ENCODE measurements at places on chromosomes 13 and 19.
A peak's percentile ranks its signal among the peaks of the same experiment; 100 is the strongest.

DNA sequence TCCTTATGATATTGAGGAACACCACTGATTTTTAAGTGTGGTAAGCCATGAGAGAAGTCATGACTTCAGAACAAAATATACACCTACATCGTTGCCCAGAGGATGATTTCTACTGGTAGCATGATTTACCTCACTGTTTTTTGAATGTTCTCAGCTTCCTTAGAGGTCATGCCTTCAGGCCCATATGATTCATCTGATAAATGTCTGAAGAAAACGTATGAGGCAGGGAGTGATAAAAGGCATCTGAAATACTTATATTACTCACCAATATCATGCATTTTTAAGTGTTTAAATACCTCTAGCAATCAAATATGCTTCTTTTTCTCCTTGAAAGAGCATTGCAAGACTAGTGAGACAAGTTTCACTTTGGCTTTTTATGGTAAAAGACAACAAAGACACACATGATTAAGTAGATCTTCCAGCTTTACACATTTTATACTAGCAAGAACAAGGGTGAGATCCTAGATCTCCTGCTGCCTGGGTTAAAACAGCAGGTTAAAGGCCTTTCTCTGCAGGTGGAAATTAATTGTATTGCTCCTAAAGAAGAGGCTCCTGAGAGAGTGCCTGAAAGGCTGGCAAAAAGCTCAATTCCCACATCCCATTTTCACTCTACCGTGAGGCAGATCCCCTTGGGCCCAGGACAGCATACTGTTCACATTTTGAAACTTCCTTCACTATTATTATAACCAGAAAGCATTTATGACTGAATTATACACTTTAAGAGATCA lies 432.4 kb downstream of the SLITRK1 start:
- no peak for DNase-seq

DNA sequence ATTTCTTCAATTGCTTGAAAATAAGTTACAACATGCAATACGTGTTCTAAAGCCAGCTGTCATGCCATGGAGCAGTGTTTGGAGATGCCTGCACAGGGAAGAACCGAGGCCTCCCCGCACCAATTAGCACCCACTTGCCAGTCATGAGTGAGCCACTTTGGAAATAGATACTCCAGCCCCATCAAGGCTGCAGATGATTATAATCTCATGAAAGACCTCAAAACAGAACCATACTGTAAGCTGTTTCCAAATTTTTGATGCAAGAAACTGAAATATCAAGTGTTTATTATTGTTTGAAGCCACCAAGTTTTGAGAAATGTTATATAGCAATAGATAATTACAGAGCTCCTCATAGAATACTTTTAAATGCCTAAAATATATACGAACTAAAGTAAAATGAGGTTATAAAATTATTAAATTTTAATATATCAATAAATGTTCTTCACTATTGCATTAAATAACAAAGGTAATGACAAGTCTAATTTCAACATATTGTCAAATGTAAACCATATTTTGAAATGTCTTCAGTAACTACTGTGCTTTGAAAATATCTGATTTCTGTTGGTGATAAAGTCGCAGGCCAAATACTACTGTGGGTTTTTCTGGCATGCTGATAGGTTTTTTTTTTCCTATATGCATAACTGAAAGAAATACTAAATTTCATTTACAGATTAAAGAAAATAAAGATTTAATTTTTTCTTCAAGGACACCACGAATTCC lies 43.0 kb downstream of the DIAPH3 start:
- DNase-seq, result no peak

GRCh38 chr19:13342672-13343071 lies 163.6 kb downstream of the CACNA1A start:
- DNase-seq, result no peak

DNA sequence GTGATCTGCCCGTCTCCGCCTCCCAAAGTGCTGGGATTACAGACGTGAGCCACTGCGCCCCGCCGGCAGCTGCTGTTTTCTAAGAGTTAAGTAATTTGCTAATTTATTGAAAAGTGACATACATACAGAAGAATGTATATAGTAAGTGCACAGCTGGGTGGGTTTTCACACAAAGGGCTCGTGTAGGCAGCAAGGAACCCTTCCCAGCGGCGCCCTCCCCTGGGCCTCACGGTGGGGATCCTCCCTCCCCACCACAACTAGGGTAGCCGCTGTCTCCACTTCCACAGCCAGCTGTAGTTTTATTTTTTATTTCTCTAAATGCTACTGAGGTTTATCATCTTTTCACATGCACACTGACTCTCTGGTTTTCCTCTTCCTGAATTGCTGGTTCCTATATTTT lies 64.9 kb downstream of the CRYL1 start:
- no peak for DNase-seq

GRCh38 chr13:65540175-65540574 lies 1690.0 kb downstream of the PCDH9 start:
- DNase-seq, result no peak

DNA sequence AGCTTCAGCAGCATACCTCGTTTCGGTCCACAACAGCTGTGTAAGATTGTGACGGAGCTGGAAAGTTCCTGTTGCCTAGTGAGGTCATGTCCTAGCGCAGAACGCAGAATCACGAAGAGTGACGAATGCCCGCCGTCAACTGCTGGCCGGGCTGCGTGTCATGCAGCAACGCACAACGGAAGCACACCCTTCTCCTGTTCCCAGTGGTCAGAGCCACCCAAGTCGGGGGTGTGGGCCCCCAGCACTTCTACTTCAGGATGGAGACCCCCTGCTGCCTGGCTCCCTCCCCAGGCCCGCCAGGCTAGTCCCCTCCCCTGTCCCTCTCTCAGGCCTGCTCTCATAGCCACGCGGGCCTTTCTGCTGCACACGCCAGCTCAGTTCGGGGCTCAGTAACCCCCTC lies 25.9 kb downstream of the C2CD4C start:
- no peak for DNase-seq

DNA sequence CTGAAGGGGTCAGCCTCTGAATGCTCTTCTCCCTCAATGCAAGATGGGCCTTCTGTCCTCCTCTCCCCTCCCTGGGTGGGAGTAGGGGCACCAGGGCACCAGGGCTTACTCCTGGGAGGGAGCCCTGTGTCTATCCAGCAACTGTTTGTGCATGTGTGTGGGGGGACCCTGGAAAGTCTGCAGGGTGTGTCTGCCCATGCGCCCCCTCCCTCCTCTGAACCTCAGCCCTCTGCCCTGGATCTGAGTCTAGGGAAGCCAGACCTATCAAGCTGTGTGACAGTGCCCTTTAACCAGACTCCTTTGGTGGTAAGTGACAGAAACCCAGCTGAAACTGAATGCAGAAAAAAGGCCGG lies 213.3 kb upstream of the ZNF536 start:
- DNase-seq, result no peak

GRCh38 chr13:37657134-37657533 lies 58.6 kb upstream of the POSTN start:
- no peak for DNase-seq

- DNase-seq, result no peak
Measured at GRCh38 chr19:40466985-40467734, at the start of gene SPTBN4. TSS of gene SPTBN4 (plus strand) at chr19:40467001. CDS start at chr19:40472622, 5,621 bp downstream.

GRCh38 chr13:49097374-49097773 lies 121.7 kb downstream of the FNDC3A start:
- DNase-seq, result no peak

GRCh38 chr13:85170372-85170771 lies 628.8 kb downstream of the SLITRK6 start:
- no peak for DNase-seq

DNA sequence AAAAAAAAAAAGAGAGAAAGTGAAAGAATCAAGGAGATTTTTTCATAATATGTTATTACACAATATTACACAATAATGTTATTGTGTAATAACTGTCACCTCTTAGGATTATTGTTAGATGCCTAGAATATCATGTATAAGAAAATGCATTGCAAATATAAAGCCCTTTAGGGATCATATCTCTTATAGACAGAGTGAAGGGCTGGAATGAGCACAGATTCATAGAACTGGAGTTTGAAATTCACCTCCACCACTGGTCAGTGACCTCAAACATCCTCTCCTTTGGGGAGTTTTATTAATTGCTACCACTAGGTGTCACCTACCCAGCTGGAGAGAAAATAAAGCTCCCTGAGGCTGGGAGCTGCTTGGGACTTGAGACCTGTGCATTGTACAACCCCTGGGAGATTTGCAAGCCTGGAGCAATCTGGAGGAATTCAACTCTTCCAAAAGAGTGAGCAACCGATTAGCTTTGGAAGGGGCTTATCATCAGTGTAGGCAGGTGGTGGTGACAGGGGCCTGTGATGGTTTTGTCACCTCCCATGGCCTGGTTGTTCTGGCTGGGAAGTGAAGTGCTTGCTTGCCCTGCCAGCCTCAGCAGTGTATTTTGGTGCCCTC lies 30.3 kb upstream of the FRY start:
- peak; percentile 24 for DNase-seq

DNA sequence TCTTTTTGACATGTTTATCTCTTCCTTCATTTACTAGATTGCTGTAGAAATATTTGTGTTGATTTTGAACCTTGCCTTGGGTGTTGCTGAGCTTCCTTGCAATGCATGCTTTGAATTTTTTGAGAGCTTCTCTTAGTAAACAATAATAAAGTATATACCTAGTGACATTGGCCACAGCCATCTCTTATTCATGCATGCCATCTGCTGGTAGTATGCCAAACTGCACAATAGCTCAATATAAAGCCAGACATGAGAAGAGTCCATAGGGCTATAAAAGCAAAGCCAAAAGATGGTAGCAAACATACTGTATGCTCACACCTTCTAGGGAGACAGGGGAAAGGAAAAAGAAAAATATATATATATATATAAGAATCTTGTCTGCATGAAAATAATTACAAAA lies 18.9 kb upstream of the ZSCAN5A start:
- peak; percentile 59 for DNase-seq

- no peak for DNase-seq
Measured at GRCh38 chr13:48506092-48506701, 26.7 kb downstream of the RCBTB2 start.

- no peak for DNase-seq
Measured at GRCh38 chr13:48488995-48489394, 43.9 kb downstream of the RCBTB2 start.

DNA sequence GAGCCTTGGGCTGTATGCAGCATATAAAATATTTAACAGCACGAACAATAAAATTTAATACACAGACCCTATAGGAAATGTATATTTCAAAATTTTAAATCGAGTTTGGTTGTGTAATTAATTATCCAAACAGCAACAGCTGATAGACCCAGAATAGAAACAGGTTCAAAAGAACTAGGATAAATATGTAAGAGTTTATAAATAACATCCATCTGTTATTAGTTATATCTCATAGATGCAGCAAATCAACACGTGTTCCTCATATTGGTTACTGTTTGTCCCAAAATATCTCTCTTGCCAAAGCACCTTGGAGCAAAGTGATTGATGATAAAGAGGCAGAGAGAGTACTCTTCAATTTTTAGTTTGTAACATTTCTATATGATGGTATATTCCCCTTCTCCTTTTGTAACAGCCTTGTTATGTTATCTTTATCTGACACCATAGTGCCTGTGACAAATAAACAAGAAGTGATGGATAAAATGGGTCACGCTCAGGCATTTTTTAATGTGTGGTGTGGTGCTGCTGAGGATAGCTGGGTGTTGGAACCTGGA lies 260.6 kb upstream of the NBEA start:
- no peak for DNase-seq

DNA sequence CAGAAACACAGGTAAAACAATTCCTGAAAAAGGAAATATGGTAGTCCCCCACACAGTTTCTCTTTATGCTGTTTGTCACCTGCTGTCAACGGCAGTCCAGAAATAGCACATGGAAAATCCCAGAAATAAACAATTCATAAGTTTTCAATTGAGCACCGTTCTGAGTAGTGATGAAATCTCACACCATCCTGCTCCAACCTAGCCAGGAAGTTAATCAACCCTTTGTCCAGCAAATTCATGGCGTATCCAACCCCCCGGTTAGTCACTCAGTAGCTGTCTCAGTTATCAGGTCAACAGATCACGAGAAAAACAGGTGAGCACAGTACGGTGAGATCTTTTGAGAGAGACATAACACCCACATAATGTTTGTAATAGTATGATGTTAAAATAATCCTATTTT lies 74.2 kb downstream of the TUBGCP3 start:
- DNase-seq, result no peak

GRCh38 chr13:48838193-48838973 lies 137.3 kb upstream of the FNDC3A start:
- DNase-seq, result no peak

DNA sequence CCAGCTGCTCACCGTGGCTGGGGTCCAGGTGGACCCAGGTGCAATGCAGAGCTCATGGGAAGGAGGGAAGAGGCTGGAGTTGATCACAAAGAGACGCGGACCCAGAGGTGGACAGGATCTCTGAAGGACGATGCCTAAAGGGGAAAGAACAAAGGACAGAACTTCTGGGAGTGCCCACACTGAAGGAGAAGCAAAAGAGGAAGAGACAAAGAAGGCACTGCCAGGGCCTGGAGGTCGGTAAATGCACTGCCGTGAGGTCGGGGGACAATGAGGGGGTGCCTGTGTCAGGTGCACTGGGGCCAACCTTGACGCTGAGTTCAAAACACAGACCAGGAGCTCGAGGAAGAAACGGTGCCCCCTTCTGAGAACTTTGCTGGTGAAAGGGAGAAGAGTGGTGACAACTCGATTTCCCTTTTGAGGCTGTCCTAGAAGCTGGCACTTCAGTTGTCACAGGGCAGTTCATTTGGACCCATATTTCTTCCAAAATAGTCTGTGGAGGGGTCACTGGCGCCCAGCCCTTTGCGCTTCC lies 55.6 kb downstream of the GJA3 start:
- DNase-seq, result no peak

GRCh38 chr13:59776924-59777690 lies 386.6 kb downstream of the DIAPH3 start:
- DNase-seq, result no peak

- no peak for DNase-seq
Measured at GRCh38 chr13:102191951-102192502, 209.8 kb downstream of the FGF14 start.

DNA sequence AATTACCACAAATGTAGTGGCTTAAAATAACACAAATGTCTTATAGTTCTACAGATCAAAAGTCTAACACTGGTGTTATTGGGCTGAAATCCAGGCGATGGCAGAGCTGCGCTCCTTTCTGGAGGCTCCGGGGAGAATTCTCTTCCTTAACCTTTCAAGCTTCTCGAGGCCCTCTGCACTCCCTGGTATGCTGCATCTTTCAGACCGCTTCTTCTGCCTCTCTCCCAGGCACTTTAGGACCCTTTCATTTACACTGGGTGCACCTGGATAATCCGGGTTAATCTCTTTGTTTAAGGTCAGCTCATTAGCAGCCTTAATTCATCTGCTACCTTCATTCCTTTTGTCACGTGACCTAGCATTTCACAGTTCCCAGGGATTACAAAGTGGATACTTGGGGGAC lies 211.3 kb upstream of the RFC3 start:
- DNase-seq, result no peak

Measured in CD4-positive, alpha-beta T cell treated with Interleukin-4 for 4 hours (primary cell).